Stimulated activated CD4-positive, alpha-beta T cell treated with anti-CD3 and anti-CD28 coated beads, Interleukin-1b, Interleukin-23, amount 100 ng/mL, for 1 hour (primary cell): ENCODE measurements at places on chromosomes 12 and 14.

DNA sequence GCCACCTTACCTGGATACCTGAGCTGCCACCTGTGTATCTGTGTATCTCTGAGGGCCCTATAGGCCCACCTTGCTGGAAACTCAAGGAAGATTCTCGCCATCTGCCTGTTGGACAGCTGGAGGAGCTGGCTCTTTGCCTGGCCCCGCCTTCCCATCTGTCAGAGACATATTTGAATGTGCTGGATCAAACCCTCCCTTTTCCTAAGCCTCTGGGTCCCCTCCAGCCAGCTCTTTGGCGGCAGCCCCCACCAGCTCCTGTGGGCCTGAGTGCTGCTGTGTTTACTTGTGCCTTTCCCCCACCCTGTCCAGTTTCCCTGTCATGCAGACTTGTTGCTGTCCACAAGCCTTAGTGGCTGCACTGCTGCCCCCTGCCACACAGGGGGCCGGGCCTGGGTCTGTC lies 55.9 kb upstream of the SRSF5 start:
- no peak for DNase-seq

- DNase-seq: no peak
These were observed 80.8 kb downstream of the SLC25A21 start for GRCh38 chr14:37091651-37092050.

- no peak for DNase-seq
These were observed 21.1 kb downstream of the SETD3 start for GRCh38 chr14:99459481-99460100.

GRCh38 chr12:130063866-130064265 lies 98.4 kb upstream of the FZD10 start:
- DNase-seq: no peak

DNA sequence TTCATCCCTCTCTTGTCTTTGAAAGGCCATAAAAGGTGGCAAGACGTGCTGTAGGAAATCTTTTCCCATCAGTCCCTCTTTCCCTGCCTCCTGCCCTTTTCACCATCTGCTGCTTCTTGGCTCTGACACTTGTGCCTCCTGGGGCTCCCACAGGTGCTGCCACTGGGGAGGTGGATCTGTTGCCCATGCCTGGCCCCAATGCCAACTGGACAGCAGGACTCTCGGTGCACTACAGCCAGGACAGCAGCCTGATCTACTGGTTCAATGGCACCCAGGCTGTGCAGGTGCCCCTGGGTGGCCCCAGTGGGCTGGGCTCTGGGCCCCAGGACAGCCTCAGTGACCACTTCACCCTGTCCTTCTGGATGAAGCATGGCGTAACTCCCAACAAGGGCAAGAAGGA lies 6.5 kb downstream of the CLSTN3 start:
- no peak for DNase-seq

DNA sequence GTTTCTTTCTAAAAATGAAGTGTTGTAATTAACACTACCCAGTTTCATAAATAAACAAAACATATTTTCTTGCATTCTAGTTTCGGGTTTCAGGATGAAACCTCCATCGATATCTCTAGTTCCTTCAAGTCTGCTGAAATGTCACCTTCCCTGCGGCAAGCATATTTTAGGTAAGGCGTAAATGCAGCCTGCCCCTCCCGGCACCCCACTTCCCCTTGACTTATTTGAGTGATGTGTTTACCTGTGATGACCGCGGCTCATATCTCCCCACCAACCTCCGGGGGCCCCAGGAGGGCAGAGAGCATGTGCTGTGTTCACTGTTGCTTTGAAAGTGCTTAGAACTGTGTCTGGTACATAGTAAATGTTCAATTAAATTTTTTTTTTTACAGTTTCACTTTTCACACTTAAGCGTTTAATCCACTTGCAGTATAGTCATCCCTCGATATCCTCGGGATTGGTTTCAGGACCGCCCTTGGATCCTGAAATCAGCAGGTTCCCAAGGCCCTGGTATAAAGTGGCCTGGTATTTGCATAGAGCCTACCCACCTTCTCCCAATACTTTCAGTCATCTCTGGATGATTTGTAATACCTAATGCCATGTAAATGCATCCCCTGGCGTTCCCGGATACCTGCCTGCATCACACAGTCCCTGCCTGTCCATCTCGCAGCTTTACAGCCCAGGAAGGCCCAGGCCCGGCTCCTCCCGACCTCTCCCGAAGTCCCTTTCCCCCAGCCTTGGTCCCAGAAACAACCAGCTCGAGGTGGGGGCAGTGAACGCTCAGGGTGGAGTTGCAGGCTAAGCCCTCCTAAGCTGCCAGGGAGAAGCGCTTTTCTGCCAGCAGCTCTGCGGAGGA lies 40.2 kb upstream of the FBRSL1 start:
- no peak for DNase-seq

DNA sequence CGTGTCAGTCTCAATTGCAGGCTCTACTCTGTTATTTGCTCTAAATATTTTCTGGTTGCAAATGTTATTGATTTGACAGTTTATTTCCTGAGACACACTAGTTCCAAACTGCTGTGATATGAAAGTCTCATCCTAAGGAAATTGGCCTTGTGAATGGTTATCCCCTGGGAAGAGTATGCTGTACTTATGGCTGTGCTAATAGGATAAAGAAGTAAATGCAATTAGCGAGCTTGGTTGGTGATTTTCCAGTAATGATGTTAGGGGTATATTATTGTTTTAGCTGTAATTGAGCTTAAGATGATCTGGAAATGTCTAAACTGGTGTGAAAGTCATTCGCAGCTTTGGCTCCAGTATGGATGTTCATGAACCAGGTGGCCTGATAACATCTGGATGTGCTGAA lies 197.9 kb downstream of the SUDS3 start:
- DNase-seq: no peak

DNA sequence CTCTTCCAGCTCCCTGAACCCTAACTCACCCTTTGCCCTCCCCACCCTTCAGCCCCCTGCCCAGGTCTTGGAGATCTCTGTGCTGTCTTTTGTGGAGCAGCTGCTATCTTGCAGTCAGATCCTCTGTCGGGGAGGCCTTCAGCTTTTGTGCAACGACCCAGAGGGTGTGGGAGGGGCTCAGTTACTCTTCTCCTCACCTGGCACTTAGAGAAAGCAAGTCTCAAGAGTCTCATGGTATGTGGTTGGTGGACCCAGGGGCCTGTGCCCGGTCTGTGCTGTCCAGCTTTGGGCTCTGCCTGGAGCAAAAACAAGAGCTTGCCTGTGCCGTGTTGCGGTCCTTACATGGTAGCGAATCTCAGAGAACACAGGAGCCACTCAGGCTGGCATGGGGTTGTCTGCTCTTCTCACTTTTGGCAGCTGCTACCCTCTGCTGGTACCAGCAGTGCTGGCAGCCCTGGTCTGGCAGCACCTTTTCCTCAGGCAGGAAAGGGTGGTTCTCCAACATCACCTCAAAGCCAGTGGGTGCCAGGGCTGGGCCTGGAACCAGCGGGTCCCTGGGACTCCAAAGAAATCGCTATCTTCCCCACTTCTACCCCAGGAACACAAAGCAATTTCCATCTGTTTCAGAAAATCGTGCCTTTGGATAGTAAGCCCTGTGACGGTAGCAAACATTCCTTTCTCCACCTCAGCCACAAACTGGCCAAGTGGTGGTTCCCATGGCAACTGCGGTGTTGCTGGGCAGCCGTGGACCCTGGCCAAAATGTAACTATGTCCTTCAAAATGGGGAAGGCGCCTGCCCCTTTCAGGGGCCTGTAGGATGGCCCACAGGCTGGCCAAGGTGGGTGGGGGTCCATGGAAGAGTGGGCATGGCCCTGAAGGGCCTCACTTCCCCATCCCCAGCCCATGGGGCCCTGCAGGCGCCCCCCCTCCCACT lies 90.0 kb downstream of the RIN3 start:
- peak; percentile 30 for DNase-seq

GRCh38 chr12:77686760-77687159 lies 143.9 kb upstream of the NAV3 start:
- DNase-seq: no peak

GRCh38 chr12:44581642-44582242 lies 294.4 kb downstream of the NELL2 start:
- DNase-seq: no peak

DNA sequence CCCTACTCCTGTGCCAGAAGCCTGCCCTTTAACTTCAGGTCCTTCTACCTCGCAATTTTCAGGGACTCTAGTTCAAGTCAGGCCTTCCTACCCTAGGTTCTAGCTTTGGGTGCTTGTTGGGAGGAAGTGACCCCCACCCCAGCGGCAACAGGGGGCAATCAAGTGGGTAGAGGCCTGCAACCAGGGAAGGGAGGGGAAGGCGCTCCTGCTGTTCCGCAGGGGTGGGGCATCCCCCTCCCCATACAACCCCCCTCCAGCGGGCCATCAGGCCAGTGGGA lies 204 bp upstream of the PRPH start:
- no peak for DNase-seq

GRCh38 chr12:98580695-98581094 lies 12.8 kb upstream of the SLC25A3 start:
- DNase-seq: no peak

- DNase-seq: no peak
These were observed 4.4 kb upstream of the BICD1 start for GRCh38 chr12:32102234-32102633.

- DNase-seq: no peak
These were observed 290.4 kb downstream of the SLC16A7 start for GRCh38 chr12:59886131-59886733.

DNA sequence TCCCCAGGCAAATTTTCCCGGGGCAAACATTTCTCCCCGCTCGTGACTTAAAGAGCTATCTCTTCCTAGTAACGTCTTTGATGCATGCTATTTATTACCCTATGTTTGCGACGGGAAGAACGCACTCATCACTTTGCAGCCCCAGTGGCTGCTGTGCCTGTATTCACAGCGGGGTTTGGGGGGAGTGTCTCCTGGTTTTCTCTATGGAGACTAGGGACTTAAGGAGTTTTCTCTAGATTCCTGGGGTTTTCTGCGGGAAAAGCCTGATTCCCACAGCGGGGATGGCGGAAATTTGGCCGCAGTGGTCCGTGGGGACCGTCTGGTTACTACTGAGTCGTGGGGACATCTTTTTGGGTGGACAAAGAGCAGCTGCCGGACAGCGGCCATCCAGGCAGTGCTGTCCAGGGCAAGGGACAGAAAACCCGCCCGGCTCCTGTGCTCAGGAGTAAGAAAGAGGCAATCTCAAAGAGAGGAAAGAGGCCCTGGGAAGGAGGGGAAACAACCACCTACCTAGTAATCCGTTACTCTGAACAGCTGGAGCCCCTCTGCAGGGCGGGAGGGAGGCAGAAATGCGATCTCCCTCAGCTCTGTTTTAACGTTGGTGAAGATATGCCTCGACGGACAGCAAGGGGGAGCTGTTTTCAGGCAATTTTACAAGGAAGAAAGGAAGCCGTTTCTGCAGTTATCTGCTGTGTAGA lies 771 bp upstream of the AVPR1A start:
- no peak for DNase-seq

GRCh38 chr12:40980427-40980961 lies 207.6 kb upstream of the PDZRN4 start:
- no peak for DNase-seq

- no peak for DNase-seq
These were observed 251.2 kb downstream of the ACSS3 start for GRCh38 chr12:81329085-81329484.

GRCh38 chr12:110466791-110467190 lies 1.3 kb downstream of the GPN3 start:
- DNase-seq: no peak

GRCh38 chr12:117829108-117829507 lies 139.7 kb downstream of the KSR2 start:
- DNase-seq: no peak

- DNase-seq: no peak
These were observed 15.9 kb downstream of the GALNT8 start for GRCh38 chr12:4736091-4736490.

GRCh38 chr12:7190268-7191055 lies 976 bp downstream of the PEX5 start:
- DNase-seq: peak; percentile 0

- DNase-seq: no peak
These were observed 17.8 kb downstream of the CCDC92 start for GRCh38 chr12:123954647-123955350.

DNA sequence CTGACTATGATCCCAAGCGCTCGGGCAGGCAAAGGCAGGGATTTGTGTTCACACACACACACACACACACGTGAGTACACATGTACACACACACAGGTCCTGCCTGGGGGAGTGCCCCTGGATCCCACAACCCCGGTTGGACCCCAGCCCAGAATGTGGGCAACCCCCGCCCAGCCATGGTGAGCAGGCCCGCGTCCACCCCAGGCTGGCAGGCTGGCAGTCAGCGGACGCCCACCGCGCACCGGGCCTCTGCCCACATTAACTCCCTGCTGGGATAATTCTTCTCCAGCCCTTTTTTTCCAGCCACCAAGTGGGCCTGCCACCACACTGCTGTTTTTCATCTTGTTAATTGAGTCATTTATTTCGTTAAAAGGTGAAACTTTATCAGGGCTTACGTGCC lies 256.2 kb downstream of the BCL11B start:
- DNase-seq: no peak

GRCh38 chr12:2395354-2395977 lies 342.7 kb downstream of the CACNA1C start:
- DNase-seq: no peak

DNA sequence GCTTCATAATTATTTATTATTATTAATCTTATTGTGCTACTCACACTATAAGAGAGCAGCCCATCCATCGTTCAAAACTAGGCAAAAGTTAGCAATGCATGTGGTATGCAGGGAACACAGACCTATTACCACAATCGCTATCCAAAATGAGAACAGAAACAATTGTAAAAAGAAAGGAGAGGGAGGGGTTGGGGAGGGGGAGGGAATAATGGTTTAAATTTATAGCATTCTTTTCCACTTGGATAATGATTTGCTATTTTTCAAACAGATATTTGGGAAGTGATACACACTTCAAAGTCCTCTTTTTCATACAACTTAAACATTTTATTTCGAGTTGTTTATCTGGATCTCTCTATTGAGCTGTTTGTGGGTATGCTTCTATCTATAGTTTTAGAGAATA lies 248.6 kb upstream of the SOX5 start:
- DNase-seq: no peak

GRCh38 chr12:3365463-3366411 lies 125.3 kb upstream of the PRMT8 start:
- no peak for DNase-seq

DNA sequence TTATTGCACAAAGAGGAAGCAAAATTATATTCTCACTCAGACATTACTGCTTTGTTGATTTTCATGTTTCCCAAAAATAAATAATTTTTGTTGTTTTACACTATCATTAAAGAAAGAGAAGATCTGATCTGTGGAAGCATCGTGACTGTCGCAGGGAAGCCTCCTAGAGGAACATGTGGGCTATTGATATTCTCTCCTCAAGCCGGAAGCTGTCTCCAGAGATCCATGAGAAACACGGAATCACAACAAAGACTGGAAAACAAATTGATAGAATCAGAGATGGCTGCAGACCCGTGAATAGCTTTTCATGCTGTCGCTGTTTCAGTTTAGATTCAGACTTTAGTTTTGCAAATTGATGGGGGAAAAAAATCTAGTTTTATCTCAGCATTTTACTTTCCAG lies 235.2 kb upstream of the TMPO start:
- no peak for DNase-seq

DNA sequence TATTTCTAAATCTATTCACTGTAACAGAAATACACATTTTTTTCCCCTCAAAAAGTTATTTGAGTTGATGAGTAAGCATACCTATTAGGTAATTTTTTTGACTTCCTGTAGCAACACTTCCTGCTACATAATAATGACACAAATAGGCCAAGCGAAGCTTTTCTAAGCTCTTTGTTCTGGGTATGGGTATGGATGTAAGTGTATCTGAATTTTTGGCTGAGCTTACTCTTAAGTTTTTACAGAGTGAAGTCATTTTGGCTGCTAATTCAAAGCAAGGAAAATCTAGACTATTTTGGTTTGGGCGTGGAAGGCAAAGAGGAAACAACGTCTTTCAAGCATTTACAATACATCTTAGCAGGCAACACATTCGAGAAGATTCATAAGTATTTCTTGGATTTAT lies 1206.0 kb upstream of the FLRT2 start:
- no peak for DNase-seq

GRCh38 chr12:54371328-54372112 lies 7.2 kb upstream of the GPR84 start:
- no peak for DNase-seq
